ENCODE measurements at places on chromosomes 3 and 15.

DNA sequence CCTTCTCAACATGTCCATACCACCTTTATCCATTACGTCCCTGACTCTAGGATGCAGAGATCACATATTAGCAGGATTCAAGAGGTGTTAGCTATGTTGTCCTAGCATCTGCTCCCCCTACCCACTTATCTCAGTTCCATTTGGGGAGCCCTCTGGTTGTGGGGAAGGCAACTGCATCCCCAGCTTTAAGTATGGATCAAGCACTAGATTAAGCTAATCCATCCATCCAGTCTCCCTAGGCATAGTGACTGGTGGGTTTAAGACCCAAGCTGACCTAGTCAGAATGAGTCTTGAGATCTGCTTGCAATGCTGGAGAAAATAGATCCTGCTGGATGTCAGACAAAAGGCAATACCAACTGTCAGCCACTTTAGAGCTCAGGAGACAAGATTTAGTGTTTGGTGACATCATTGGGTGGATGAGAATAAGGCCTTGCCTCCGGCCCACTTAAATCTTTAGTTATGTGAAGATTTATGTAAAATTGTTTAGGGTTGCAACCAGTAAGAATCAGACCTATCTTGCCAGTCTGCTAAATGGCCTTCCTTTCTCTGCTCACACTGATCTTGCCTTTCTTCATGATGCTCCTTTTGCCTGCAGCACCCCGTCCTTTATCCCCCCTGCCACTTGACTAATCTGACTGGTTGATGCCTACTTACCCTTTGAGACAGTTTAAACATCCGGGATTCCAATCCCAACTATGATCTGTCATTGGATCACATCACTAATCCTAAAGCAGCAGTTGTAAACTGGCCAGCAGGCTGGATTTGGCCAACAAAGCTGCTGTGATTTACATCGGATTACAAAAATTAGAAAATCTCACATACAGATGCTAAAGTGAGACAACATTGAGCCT is 2.1 kb upstream of the ISY1 start:
- DNase-seq: no peak

- DNase-seq: no peak
Observed at GRCh38 chr15:80323285-80323684, 71.3 kb upstream of the CTXND1 start.

GRCh38 chr15:83545804-83546511 is 98.8 kb downstream of the SH3GL3 start:
- DNase-seq: no peak

DNA sequence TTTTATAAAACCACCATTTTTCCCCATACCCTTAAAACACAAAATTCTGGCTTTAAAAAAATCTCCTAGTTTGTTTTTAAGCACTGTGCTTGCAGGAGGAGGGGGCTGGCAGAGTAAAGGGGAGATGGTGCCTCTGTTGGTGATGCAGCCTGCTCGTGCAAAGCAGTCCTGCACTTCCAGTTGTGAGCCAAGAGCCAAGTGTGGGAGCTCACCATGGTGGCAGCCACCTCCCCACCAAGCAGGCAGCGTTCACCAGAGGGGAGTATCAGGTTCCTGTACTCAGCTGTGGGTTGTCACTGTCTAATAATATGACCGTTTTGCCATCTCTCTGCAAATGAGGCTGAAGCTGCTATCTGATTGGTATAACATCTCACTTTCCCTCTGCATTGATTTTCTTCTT is 164.8 kb downstream of the SYNPR start:
- DNase-seq: no peak

GRCh38 chr3:126156468-126156867 is 23.9 kb downstream of the ALDH1L1 start:
- no peak for DNase-seq

DNA sequence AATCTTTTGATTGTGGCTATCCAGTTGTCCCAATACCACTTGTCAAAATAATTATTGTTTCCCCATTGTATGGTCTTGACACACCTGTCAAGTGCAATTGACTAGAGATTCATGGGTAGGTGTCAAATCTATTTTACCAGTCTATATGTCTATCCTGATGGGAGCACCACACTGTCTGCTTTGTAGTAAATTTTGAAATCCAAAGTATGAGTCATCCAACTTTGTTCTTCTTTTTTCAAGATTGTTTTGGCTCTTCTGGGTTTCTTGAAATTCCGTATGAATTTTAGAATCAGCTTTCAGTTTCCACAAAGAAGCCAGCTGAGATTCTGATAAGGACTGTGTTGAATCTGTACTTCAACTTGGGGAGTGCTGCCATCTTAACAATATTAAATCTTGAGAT is 71.9 kb downstream of the CSNK1G1 start:
- peak; percentile 71 for DNase-seq

DNA sequence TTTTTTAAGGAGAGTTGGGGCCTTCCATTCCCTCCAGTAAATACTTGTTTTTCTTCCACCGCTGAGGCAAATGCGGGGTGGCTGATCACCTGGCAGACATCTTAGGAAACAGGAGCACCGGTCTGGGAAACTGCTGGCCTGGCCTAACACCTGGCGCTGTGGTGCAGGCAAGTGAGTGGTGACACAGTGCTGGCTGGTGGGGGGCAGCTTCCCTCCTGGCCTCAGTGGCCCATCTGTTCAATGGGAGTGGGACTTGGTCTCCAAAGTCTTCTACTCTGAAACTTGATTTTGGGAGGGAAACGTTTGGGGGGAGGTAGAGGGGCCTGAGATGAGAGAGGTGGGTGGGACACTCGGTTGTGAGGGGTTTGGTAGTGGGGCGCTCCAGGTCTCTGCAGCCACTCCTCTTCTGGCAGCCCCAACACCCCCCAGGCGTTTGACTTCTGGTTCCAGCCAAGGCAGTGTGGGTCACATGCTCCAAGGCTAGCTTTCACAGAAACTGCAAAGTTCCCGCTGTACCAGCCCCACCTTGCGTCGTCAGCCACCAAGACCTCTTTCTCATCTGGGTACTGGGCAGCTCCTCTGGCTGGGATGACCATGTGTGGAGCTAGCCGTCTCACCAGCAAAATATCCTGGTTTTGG is 4.7 kb downstream of the GHRL start:
- DNase-seq: no peak

GRCh38 chr3:190558796-190559195 is 44.9 kb downstream of the IL1RAP start:
- DNase-seq: no peak

- DNase-seq: no peak
Observed at GRCh38 chr3:140219291-140219690, 284.3 kb downstream of the CLSTN2 start.

DNA sequence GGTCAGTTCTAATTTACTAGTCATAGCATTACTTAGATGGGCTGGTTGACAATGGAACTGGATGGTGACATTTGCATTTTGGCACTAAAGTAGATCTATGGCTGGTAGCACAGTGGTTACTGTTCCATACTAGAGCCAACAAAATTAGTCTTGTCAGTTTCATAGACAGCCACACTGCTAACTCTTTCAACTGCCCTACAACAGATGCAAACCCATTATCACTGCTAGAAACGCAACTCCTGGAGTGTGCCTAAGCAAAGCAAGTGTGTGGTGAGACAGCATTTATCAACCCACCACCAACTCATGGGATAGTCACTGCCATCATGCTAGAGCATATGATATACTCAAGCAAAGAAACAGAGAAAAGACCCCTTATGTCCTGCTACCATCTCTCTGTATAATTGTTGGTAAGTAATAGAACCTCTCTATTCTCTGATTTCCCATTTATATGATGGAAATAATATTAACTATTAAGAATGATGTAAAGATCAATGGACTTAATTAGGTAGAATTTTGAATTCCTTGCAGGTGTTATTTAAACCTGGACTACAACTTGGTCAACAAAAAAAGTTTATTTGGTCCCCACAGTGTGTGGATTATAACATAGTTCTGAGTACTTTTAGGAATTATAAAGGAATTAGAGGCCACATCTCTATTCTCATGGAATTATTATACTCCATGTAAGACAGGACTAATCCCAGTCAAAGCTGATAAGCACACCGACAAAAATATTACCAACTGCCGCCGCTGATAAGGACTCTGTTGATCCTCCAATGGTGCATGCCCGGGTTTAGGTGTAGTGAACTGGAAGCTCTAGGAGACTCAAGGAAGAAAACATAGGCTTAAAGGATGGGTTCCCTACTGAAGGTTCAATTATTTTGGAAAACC is 19.9 kb upstream of the ABHD5 start:
- DNase-seq: no peak

DNA sequence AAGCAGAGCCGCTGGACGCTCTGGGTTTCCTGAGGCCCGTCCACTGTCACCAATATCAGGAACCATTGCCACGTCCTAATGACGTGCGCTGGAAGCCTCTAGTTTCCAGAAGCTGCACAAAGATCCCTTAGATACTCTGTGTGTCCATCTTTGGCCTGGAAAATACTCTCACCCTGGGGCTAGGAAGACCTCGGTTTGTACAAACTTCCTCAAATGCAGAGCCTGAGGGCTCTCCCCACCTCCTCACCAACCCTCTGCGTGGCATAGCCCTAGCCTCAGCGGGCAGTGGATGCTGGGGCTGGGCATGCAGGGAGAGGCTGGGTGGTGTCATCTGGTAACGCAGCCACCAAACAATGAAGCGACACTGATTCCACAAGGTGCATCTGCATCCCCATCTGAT is 3.3 kb downstream of the RHO start:
- no peak for DNase-seq

GRCh38 chr15:37008205-37008604 is 92.1 kb downstream of the MEIS2 start:
- DNase-seq: no peak

DNA sequence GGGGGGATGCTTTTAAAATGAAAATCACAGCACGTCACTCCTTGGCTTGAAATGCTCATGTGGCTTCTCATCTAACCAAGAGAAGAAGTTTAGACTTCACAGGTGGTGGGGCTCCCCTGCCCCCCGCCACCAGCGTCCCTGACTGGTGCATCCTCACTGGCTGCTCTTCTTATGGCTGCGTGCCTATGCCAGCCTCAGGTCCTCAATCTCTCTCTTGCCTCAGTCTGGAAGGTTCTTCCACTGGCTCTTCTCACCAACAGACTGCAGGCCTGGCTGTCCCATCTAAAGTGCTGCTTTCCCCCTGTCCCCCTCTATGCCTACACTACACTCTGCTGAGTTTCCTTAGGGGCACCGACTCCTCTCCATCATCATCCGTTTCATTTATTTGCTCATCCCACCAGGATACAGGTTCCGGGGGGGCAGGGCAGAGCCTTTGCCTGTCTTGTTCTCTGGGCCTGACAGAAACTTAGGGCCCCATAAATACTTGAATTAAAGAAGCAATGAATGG is 20.6 kb downstream of the ABTB1 start:
- DNase-seq: no peak

DNA sequence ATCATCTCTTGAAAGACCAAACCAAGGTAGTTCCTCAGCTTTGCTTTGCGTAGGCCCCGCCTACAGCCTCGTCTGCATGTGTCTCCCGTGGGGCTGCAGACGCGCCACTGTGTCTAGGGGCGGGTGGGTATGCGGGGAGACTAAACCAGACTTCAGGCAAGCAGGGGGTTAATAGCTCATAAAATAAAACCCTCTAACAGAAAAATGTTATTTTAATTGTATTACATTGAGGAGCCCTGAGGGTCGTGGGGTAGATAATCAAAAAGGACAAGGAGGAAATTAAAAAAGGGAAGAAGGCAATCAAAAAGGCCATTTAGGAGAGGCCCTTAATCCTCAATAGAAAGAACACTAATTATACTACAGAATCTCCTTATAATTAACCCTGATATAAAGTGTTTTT is 247.6 kb upstream of the ICE2 start:
- DNase-seq: no peak

GRCh38 chr3:189490337-189490736 is 140.9 kb upstream of the TP63 start:
- DNase-seq: no peak

DNA sequence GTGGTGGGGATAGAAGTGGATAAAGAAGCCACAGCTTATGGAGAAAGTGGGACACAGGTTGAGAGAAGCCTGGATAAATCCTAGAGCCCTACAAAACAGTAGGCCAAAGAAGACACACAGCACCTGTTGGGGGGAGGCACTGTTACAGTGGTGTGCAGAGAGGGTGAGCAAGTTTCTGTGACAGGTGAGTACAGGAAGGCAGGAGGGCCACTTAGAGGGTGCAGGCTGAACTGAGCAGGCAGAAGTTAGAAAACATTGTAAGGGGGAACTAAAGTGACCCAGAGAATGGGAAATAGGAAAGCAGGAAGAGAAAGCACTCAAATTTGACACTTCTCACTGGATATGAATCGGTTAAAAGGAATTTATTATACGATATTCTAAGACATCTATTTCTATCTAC is 146.1 kb upstream of the TMCO5A start:
- DNase-seq: no peak

- no peak for DNase-seq
Observed at GRCh38 chr3:14152963-14153355, 25.4 kb downstream of the XPC start.

- DNase-seq: no peak
Observed at GRCh38 chr15:62566248-62566647, 401.2 kb upstream of the C2CD4B start.
